ENCODE measurements at places on chromosomes 4 and X.

- no peak for DNase-seq
These were observed 227.0 kb downstream of the SPRY1 start for GRCh38 chr4:123623611-123624010.

GRCh38 chr4:41537292-41537890 is 566 bp upstream of the LIMCH1 start:
- no peak for DNase-seq

DNA sequence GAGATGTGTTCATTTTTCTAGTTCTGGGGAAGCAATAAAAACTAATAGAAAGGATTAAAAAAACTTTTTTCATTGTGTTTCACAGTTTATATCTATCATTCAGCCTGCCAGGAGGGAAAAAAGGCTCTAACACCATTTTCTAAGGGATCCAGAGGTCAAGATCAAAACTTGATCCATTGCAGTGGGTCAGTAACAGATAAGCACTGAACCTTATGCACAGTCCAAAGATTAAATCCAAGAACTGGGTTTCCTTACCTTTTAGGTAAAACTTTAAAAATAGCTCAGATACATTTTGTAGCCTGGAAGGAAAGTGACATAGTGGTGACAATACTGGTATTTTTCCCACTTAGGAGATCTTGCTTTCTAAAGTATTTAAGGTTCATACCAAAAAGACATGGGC is 12.7 kb downstream of the MTTP start:
- no peak for DNase-seq

DNA sequence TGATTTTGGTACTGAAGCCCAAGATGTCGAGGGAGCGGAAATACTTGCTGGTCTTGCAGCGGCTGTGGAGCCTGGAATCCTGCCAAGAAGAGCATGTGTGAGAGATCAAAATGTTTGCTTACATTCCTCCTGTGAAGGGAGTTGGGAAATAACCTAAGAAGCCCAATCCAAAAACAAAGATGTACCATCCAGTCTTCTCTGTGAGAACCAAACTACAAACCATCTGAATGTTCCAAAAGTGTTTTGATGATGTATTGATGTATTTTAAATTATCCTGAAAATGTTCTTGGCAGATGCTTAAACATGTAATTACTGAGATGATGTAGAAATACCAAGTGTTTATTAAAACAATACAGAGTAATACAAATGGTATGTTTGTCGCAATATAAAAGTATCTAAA is 10.1 kb upstream of the ADH1A start:
- no peak for DNase-seq

GRCh38 chr4:18961879-18962278 is 940.3 kb upstream of the LCORL start:
- no peak for DNase-seq

DNA sequence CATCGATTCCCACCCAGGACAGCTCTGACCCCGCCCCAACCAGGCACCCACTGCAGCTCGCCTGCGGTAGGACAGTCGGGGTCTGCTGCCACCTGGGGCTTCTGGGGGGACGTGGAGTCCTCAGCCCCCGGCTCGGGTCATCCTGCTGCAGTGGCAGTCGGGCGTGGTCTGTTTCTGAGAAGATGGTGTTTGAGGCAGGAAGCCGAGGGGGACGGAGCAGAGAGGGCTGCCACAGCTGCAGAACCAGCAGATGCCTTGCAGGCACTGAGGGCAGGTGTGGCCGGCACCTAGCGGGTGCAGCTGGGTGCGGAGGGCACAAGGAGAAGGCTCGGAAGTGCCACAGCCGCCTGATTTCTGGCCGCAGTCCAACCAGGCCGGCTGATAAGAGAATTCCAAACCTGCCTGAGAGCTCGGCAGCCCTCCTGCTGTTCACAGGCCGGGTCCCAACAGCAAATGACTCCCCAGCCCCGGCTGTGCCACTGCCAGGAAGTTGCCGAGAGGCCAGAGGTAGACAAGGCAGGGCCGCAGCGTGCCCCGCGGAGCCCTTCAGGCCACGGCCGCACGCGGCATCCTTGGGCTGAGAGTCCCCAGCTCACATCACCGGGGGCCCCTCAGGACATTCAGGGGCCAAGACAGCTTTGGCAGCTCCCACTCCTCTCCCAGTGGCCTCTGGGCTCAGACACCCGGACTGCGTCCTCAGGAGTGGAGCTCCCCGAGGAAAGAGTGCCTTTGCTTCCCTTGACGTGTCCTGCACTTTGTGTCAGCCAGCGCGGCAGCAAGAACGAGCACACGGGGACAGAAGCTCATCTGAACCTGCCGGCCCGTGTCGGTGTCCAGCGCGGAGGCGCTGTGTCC is 9.4 kb upstream of the CPLX1 start:
- no peak for DNase-seq

GRCh38 chr4:55437356-55437796 is 41.6 kb downstream of the TMEM165 start:
- no peak for DNase-seq

- DNase-seq, result no peak
These were observed 83.3 kb upstream of the PAQR3 start for GRCh38 chr4:79022529-79022928.

DNA sequence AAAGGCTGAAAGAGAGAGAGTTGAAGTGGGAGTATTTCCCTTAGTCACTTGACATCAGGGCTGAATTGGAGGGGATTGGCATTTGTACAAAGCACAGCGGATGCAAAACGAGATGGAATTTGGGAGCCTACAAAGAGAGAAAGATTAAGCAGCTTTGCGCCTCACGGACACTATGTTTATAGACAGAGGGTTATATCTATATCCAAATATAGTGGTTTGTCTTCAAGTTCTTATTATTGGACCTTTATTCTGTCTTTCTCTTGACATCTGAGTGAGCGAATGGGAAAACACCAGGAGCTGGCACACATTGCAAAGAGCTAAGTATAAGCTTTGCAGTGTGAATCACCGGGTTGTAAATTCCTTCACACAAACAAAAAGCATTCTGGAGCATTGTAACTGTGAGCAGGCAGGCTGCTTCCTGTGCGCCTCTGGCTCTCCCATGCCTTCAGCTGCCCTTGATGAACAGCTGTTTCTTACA is 500.2 kb downstream of the STIM2 start:
- no peak for DNase-seq

- no peak for DNase-seq
These were observed 145.5 kb downstream of the PCDH7 start for GRCh38 chr4:30865691-30866090.

DNA sequence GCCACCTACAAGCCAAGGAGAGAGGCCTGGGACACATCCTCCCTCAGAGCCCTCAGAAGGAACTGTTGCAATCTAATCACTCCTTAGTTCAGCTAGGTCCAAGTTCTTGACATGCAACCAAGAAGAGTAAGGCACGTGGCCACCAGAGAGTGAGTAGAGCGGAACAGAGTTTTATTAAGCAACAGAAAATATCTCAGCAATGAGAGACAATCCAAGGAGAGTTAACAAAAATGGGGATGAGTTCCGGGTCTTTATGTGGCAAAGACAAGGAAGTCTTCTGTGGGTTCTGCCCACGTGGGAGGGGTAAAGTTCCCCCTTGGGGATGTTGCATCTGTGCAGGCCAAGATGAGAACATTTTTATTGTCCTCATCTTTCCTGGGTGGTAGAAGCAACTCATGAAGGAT is 38.5 kb upstream of the PROM1 start:
- no peak for DNase-seq

- DNase-seq, result no peak
These were observed 28.9 kb upstream of the HUWE1 start for GRCh38 chrX:53715346-53715924.

DNA sequence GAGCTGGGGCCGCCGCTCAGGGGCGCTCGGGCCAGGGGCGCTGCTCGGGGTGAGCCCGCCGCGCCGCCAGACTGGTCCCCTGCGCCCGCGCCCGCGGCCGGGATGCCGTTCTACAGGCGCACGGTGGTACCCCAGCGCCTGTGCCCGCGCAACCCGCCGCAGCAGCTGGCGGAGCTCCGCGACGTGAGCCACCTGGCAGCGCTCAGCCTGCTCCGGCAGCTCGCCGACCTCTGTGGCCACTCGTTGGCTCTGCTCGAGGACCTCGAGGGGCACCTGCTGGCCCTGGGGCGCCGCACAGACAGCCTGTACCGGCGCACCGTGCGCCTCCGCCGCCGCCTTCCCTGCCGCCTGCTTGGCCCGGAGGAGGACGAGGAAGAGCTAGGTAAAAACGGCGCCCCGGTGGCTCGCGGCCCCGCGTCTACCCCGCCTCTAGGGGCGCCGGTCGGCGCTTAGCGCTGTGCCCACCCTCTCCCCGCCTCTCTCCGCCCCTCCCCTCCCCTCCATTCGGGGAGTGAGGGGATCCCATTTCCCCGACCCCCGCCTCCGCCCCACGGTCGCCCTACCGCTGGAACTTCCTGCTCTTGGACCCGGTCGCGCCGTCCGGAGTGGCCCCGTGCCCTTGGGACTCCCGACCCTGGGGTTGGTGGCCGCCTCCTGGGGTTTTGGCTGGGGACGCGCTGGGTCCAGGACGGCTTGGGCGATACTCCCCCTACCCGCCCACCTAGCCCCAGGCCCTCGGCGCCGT is 513 bp downstream of the NHSL2 start:
- peak; percentile 63 for DNase-seq

- no peak for DNase-seq
These were observed 2.7 kb upstream of the TIMP1 start for GRCh38 chrX:47579537-47579936.

All from endothelial cell (in vitro differentiated cells).